NCI-H2029 treated with DMSO at 0.1 percent for 48 hours (cell line): ENCODE measurements at places on chromosomes 16 and 17.

- no peak for DNase-seq
Observed at GRCh38 chr17:40355804-40356758, 8.5 kb downstream of the GJD3 start.

DNA sequence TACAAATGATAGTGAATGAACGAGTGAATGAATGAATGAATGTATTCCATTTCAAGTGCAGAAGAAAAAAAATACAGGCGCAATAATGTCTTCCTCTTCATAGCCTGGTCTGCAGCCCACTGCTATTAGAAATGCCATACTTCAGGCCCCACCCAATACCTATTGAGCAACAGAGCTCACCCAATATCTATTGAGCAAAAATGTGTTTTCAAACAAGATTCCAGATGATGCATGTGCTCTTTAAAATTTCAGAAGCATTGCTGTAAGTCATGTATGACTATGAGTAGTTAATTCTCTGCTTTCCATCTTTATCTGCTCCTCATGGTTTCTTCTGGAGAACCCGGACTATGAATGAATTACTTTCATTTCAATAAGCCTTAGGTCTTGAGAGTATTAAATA lies 308.2 kb downstream of the XYLT1 start:
- no peak for DNase-seq

- DNase-seq = no peak
Observed at GRCh38 chr16:49280841-49281371, 732 bp downstream of the CBLN1 start.

GRCh38 chr17:61442878-61443474 lies 9.2 kb upstream of the TBX4 start:
- DNase-seq = no peak

DNA sequence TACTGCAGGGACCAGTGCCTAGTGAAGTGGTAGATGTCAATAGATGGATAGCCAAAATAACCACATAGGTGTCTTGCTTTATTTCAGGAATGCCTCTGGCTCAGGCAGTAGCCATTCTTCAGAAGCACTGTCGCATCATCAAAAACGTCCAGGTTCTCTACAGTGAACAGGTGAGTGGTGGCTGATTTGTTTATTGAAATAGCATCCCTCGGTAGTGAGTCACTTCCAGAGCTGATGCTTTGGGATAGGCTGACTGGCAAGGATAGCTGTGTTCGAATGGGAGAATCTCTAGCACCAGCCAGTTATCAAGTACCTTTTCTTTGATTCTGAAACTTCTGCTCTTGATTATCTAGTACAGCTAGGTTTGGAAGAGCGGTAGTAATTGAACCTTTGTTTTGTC lies 10.3 kb downstream of the PHAF1 start:
- DNase-seq = no peak

GRCh38 chr16:87185308-87185707 lies 131.9 kb downstream of the C16orf95 start:
- no peak for DNase-seq

GRCh38 chr17:19372866-19373504 lies 5.3 kb upstream of the MAPK7 start:
- DNase-seq = no peak

DNA sequence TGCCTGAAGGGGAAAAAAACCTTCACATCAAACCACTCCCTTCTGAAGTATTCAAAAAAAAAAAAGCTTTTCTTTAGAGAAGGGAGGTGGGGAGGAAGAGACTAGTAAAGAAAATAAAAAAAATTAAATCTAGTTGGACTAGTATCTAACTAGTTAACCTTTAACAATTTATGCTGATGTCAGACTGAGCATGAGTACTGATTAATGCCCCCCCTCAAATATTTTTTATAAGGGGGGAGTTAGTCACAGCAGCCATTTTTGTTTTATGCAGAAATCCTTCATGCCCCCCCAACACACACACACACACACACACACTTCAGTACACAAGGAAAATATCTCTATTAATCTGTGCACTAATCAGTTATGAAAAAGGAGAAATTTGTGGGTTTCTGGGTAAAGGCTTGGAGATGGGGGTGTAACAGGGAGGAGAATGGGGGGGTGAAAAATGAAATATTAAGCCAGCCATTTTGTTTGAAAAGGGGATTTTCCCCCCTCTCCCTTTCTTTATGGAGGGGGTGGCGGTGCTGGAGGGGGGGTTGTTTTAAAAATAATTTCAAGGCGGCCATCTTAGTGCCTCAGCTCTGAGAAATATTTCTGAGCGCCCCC lies 4.7 kb upstream of the CHD3 start:
- no peak for DNase-seq

GRCh38 chr17:10744501-10745000 lies 14.7 kb upstream of the TMEM220 start:
- no peak for DNase-seq

GRCh38 chr17:79125503-79125902 lies 50.9 kb downstream of the ENGASE start:
- no peak for DNase-seq

DNA sequence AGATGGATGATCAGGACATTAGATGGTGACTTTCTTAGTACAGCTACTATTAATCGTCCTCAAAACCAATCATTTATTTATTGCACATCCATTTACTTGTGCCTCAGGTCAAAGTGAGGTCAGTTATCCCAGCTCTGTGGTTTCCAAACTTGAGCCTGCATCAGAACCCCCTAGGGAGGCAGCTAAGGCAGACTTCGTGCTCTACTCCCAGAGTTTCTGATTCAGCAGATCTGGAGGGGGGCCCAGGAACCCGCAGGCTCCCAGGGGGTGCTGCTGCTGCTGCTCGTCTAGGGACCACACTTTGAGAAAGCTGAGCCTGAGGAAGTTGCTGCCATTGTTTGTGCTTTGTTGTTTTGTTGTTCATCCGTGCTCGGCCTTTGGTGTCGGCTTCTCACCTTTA lies 44.0 kb upstream of the CLEC18B start:
- DNase-seq = no peak

GRCh38 chr16:6267682-6268081 lies 1065.0 kb upstream of the RBFOX1 start:
- DNase-seq = no peak

GRCh38 chr17:41547378-41547841 lies 19.3 kb upstream of the KRT19 start:
- no peak for DNase-seq

GRCh38 chr16:10171221-10171620 lies 11.0 kb downstream of the GRIN2A start:
- no peak for DNase-seq

DNA sequence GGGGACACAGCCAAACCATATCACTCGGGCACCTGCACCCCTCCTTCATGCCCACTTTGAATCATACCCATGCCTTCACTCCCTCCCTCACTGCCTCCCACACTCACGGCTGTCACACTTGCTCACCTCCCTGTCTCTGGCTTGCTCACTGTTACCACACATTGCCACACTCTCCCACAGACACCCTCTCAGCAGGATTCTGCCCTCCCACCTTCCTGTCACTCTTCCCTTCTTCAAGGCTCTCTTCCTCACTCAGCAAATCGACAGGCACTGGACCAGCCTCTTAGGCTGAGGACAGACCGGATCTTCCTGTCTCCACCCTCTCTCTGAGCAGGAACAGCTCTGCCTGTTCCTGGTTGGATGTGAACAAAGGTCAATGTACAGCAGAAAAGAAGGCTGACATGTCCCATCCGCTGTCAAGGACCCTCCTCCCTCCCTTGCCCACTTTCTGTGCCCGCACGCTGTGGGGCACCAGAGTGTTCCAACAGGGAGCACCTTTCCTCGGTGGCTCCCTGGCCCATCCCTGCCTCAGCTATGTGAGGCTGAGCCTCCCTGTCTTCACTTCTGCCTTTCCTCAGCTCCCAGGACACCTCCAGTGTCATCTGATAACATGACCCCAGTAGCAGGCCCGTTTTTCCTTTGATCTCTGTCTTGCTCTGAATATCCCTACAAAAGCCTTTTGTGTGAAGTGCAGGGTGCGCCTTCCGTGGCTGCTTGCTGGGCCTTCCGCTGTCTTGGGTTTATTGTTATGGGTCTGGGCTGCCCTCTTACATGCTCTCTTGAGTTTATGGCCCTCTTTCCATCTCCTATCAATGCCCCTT lies 47.0 kb downstream of the CCDC182 start:
- DNase-seq = no peak

DNA sequence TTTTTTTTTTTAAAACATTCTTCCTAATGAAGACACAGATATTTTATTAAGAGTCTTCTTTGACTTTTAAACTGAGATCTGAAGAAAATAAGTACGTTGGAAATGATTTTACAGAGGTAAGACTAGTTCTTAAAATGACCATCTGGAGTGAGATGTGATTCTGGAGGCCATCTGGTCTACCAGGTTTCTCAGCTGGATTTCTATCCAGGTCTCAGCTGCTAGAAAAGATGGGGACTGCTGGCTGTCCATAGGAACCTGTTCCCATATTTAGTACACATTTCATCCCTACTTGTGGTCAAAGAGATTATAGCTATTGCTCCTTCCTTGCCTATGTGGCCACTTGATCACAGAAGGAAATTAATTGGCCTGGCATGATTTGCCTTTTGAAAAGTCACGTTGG lies 12.2 kb downstream of the PMFBP1 start:
- no peak for DNase-seq

- DNase-seq = no peak
Observed at GRCh38 chr17:80485846-80486245, 9.4 kb upstream of the NPTX1 start.

DNA sequence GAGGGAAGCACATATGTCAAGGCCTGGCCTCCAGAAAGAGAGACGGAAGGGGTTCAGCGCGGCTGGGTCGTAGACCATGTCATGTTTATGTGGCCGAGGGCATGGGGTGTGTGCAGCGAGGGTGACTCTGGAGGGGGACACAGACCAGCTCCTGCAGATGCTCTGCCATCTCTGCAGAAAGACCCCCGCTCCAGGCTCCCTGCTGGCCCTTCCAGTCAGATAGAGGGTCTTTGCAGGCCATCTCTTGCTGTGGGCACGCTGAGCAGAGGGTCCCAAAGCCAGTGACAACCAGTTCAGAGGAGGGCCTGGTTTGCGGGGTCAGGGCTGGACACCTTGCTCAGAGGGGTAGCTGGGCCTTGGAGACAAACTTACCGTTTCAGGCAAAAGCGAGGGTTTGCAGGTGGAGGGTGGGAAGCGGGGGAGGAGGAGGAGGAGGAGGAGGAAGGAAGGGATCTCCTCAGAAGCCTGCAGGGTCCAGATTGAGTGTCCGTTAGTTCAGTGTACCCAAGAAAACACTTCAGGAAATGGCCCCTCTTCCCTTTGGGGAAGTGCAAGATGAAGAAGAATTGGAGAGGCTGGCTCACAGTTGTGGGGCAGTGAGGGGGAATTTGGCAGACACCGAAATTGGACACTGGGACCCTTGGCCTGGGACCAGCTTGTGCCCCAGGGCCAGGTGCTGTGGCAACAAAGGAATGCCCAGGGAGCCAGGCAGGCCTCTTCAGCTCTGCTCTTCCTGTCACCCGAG lies 102.8 kb downstream of the CMIP start:
- no peak for DNase-seq

DNA sequence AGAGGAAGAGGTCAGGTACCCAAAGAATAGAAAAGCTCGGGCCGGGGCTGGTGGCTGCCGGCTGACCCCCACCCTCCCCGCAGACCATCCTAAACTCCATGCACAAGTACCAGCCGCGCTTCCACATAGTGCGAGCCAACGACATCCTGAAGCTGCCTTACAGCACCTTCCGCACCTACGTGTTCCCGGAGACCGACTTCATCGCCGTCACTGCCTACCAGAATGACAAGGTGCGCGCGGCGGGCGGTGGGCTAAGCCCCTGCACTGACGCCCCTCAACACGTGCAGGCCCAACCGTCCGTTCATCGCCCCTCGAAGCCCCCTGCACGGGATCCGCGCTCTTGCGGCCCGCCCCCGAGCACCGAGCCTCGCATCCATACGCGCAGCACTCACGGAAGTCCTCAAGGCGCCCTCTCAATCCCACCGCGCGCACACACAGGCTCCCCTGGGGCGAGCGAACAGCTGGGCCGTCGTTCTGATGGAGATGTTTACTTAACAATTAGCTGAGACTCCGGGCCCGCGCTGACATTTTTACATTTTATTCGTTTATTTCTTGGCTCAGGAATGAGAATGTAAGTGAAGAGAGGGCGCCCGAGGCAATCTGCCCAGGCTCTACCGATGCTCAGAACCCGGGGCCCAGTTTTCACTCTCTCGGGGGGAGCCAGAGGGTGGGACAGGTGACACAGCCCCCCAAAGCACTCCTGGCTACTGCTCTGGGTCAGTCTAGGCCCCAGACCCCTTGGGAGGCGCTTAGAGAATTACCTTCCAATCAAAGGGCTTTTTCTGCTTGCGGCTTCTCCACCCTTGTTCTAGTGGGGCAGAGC lies 3.5 kb downstream of the TBX2 start:
- peak; percentile 21 for DNase-seq

DNA sequence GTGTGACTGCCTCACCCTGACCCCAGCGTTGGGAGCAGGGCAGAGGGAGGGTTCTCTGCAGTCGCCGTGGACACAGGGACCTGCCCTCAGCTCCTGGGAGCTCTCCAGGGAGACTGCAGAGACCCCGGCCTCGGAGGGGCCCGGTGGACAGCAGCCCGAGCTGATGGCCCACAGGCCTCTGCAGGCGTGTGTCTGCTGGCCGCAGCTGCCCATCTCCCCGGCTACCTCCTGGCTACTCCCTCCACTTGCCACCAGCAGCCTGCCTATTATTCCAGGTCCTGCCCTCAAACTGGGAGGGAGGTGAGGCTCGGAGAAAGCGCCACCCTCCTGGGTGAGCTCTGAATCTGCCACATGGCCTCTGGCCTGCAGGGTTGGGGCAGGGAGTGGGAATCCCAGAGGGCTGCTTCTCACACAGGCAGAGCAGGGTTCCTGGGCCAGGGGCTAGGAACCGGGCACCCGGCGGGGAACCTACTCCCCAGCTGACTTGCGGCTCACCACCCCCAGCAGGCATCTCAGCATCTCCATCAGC lies 7.2 kb downstream of the SLC16A5 start:
- DNase-seq = no peak

DNA sequence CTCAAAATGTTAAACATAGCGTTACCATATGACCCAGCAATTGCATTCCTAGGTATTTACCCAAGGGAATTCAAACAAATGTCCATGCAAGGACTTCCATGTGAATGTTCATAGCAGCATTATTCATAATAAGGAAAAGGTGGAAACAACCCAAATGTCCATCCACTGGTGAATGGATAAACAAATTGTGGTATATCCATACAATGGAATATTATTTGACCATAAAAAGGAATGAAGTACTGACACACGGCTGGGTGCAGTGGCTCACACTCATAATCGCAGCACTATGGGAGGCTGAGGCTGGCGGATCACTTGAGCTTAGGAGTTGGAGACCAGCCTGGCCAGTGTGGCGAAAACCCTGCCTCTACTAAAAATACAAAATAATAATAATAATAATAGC lies 24.1 kb upstream of the GOSR2 start:
- DNase-seq = no peak

DNA sequence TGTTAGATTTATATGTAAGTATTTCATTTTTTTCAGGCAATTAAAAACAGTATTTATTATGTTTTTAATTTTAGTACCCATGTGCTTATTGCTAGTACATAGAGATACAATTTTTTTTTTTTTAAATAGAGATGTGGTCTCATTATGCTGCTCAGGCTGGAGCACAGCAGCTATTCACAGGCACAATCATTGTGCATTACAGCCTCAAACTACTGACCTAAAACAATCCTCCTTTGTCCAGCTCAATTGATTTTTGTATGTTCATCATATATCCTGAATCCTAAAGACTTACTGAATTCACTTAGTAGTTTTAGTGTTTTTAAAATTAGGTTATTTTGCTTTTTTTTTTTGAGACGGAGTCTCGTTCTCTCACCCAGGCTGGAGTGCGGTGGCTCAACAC lies 26.3 kb downstream of the SPECC1 start:
- DNase-seq = no peak

- no peak for DNase-seq
Observed at GRCh38 chr16:64858076-64858475, 263.8 kb downstream of the CDH11 start.

- DNase-seq = no peak
Observed at GRCh38 chr17:73090396-73091202, 1.9 kb downstream of the SLC39A11 start.
